ENCODE measurements at places on chromosomes 7 and 10. TPM values are rescaled to one million over a fixed set of nuclear protein-coding genes. Genes with fewer than 3 reads are reported as not detected.

MUC12 gene
- 2.7 TPM for total RNA-seq

HABP2 gene
- total RNA-seq: not detected

CALN1 gene
- 6.9 TPM for total RNA-seq

PRPF18 gene
- 25.8 TPM for total RNA-seq

CNPY4 gene
- total RNA-seq: 14.5 TPM

LIPJ gene
- not detected for total RNA-seq

CCAR1 gene
- total RNA-seq: 67.0 TPM

ABLIM1 gene
- 176 TPM for total RNA-seq

TMEM168 gene
- 30.2 TPM for total RNA-seq

ITIH5 gene
- total RNA-seq: 20.4 TPM

EPO gene
- total RNA-seq: not detected

- DNase-seq: no peak
Measured at GRCh38 chr10:110269374-110270318, 35.1 kb downstream of the SMNDC1 start.

GRCh38 chr10:20714518-20714917 lies 182.6 kb downstream of the NEBL start:
- no peak for DNase-seq

DNA sequence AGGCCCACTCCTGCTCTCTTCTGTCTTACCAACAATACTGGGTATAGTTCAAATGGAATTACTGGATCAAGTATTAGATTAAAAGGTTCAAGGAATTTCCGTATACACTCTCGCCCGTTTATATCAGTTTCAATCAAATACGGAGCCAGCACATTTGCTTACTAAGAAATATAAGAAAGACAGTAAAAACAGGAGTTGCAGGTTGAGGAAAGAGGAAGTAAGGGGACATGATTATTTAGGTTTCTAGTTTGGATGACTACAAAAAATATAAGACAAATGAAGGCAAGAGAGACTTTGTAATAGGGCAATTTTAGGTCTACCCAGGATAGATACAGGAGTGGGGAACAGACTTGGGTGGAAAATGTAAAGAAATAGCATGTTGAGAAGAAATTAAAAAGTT lies 109.9 kb upstream of the ABI1 start:
- DNase-seq: no peak

DNA sequence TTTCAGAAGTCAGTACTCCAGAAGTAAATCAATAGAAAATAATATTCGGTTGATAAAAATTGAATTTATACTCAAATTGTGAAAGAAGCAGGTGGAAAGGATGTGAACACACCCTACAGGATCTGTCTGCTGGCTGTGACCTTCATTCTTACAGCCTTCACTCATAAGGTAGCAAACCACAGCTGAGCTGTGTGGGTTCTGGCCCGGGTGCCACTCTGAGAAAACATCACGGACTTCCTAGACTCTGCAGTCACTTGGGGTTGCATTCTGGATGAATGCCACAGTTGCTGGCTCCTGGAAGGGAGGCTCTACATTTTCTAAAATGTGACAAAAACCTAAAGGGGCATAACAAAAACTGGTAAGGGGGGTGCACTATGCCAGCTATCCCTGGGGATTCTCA lies 36.0 kb upstream of the ABLIM1 start:
- no peak for DNase-seq

DNA sequence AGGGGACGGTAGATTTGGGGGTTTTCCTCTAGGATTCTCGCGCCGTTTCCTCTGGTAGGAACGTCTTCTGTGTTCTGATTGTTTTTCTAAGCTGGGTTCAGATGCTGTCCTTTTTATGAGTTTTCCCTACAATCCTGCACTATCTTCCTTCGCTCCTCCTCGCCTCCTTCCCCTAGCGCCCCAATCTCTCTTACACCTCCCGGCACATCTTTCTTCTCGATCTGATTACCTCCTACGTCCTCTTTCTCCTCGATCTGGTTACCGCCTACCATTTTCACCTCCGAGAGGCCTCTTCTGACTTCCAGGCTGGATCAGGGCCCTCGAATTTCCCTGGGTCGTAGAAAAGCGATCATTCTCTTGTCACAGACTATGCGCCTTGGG lies 413 bp downstream of the BUD31 start:
- no peak for DNase-seq

DNA sequence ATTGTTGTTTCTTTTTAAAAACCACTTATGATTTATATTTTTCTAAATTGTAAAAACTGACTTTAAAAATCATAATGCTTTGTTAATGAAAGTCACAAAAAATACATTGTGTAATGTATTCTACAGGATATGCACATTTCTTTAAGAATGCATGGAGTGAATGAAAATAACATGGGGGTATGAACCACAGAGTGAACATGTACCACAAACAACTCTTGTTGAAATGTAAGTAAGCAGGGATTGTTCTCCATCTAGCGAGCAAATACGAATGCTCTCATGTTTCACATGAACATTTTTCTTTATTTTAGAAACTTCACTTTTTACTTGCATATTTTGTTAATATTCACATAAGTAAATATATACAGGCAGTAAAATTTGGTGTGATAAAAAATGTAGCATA lies 35.6 kb upstream of the LAMB4 start:
- DNase-seq: no peak

DNA sequence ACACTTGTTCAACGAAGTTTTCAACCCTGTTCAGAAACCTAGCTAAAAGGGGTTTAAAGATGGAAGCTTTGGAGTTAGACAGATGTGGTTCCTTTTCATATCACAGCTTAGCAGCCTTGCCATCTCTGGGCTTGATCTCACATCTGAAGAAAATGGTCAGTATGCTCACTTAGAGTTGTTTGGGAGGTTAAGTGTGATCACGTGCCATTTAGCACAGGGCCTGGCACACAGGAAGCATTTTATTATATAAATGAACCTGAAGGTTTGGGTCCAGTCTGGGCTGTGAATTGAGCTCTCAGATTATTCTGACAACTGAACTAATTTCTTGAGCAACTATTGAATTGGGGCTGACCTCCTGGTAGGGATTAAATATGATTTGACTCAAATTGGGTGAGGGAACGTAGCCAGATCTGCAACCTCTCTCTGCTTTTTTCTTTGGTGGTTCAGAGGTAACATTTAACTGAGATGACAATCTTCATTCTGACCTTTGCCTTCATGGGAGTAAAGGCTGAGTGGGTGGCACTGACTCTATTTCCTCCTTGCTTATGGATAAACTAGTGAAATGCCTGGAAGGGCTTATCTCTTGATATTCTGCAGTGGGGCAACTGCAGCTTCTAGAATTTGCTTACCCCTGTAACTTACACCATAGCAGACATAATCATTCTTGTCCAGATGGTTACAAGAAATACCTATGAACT lies 10.2 kb upstream of the HKDC1 start:
- DNase-seq: no peak

DNA sequence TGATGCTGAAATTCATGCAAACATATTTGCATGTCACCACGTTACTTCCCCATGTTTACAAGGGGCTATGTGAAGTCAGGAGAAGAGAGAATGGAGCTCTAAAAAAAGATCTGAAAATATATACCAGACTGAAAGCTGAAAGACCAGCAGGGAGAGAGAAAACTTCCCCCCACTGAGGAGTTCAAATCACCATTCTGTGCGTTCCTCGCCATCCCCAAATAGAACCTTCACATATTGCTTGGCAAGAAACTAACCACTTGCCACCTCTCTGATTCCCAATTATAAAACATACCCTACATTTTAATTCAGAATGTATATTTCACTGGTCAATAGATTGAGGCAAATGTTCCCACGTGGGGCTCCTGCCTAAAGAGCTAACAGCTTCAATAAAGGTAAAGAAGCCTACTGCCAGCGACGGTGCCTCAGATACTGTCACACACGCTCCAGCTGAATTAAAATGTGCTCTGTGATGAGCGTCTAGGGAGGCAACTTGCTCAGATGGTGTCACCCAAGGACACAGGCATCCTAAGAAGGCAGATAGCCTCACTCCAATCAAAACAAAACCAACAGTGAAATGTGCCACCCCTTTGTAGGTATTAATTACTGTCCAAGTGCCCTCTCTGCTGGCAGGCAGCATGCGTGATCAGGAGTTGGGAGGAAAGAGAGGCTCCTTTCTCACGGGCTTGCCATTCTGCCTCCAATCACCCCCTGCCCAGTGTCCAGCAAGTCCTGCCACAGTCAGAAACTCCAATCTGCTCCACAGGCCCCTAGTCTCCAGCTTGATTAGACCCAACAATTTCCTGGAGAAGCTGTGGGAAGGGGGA lies 298.2 kb downstream of the GRID1 start:
- DNase-seq: peak; percentile 52

- DNase-seq: no peak
Measured at GRCh38 chr7:77425101-77426051, 9.2 kb upstream of the GSAP start.

DNA sequence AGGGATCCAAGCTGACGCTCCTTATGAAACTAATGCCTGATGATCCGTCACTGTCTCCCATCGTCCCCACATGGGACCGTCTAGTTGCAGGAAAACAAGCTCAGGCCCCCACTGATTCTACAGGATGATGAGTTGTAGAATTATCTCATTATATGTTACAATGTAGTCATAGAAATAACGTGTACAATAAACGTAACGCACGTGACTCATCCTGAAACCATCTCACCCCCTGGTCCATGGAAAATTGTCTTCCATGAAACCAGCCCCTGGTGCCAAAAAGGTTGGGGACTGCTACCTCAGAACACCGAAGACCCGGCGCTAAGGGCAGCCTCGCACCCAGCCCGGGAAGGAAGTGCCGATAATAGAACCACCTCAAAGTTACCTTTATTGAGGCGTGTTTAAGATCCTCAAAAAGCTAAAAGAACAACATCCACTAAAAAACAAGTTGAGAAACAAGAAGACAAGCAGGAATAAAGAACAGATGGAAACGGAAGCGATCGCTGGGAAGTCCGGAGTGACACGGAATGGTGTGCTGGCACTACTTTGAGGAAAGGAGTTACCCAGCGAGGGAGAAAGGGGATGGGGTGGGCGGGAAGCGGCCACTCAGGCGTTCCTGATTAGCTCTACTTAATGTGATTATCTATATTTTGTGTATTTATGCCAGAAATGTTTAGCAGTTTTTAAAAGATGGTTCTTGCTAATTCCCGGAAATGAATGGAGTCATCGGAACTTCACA lies 50.1 kb upstream of the PRKAR1B start:
- no peak for DNase-seq

DNA sequence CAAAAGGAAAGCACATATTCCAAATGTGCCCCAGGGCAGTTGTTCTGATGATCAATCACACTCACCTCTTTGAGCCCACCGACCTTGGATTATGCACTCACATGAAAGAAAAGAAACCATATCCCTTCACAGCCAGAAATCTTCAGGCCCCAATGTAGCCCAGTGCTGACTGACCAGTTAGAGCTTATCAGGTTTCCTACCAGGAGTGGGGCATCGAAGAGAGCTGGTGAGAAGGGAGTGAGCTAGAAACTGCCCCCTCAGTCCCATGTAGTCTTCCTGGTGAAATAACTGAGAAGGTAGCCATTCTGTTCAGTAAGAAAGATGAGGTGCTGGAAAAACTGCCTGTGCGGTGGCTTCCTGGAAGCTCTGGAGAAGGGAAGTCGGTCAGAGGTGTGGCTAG lies 32.2 kb downstream of the NRCAM start:
- DNase-seq: no peak

DNA sequence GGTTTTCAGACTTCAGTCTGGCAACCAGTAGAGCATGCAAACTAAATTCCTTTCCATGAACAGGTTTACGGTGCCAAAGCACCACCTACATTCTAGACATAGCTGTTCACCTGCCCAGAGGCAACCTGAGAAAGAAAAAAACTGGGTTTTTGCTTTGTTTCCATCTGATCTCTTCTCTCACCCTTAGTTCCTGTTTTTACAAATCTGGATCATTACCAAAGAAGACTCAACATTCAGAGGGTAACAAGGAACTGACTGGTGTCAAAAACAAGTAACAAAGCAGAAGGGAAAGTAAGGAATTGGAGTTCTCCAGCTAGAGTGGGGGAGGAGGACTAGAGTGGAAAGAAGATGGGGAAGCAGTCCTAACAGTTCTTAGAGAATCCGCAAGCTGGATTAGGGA lies 36.4 kb downstream of the CPVL start:
- DNase-seq: no peak

DNA sequence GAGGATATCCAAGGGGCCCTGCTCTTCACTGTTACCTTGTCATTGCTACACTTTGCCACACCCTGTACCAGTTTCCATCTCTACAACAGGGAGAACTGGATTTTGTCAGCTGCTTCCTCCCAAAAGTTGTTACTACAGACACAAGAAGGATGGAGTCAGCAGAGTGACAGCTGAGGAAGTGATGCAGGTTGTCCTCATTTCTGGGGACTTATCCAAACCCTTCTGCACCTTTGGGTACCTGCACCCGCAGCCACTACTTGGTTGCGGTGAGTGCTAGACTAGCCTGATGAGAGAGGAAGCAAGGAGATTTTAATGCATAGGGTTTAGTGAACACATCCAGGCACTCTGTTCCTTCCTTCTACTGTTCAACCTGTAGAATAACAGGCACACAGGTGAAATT lies 281.0 kb downstream of the RPS24 start:
- DNase-seq: no peak

DNA sequence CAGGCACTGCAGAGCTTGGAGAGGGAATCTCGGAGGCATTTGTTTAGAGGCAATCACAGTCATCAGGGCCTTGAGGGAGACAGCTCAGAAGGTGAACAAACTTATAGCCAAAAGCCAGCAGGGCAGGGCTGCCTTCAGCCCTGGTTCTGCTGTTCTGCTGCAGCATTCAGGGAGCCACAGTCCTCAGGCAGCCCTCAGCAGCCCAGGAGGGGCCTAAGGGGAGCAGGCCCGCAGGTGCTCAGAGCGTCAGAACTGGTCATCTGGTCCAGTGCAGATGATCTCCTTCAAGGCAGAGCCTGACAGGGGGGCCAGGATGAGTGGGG lies 84.7 kb downstream of the ARHGAP22 start:
- DNase-seq: peak; percentile 93

DNA sequence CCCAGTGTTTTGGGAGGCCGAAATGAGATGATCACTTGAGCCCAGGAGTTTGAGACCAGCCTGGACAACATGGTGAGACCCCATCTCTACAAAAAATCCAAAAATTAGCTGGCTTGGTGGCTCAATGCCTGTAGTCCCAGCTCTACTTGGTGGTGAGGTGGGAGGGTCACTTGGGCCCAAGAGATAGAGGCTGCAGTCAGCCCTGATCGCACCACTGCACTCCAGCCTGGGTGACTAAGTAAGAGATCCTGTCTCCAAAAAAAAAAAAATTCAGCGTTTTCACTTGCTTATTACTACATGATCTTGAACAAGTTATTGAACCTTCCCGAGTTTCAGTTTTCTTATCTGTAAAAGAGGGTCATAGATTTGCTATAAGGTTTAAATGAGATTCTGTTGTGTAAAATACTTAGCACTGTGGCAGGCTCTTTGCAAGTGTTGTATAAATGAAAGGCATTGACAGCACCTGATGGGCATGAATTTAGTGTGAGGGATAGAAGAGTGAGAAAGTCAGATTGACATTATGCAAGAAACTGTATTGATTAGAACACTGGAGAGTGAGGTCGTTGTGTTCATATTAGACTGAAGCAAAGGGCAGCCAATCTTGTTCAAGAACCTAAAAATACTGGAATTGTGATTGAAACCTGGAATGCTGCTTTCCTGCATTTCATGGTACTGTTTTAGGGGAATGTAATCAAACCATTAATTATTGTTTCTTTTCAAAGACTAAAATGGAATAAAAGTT lies 136.8 kb downstream of the LCOR start:
- no peak for DNase-seq

GRCh38 chr7:155144371-155144770 lies 74.2 kb downstream of the HTR5A start:
- DNase-seq: peak; percentile 43

GRCh38 chr10:73206385-73206784 lies 38.5 kb downstream of the FAM149B1 start:
- DNase-seq: no peak
